Left ventricle myocardium inferior (tissue), 1 donor: ENCODE measurements at places on chromosomes 16 and 17. TPM values are rescaled to one million over a fixed set of nuclear protein-coding genes. Genes with fewer than 3 reads are reported as not detected.

DNA sequence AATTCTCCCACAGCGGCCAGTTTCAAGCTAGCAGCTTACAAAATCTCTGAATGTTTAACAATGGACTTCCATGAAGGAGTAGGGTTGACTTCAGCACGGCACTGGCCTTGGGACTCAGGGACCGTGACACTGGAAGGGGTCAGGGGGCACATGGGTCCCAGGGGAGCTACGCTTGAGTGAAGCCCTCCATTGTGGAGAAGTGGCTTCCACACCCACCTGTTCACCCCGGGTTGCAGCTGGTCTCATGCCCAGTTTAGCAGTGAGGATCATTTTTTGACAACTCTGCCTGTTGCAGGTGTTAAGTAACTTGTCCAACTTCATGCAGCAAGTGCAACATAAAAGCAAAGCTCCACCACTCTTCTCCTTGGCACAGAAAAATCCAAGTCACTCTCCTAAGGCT lies 510.2 kb downstream of the CDH13 start:
- no peak for DNase-seq

- DNase-seq = no peak
These were observed 15.0 kb downstream of the CENPX start for GRCh38 chr17:82007495-82008257.

- no peak for DNase-seq
These were observed 16.7 kb upstream of the TBX21 start for GRCh38 chr17:47716375-47716774.

GRCh38 chr16:77041468-77041867 lies 149.5 kb upstream of the MON1B start:
- no peak for DNase-seq

The REXO5 gene
- total RNA-seq = 5.9 TPM

The TMEM88 gene
- 26.4 TPM for total RNA-seq

The CYGB gene
- 24.1 TPM for total RNA-seq

DNA sequence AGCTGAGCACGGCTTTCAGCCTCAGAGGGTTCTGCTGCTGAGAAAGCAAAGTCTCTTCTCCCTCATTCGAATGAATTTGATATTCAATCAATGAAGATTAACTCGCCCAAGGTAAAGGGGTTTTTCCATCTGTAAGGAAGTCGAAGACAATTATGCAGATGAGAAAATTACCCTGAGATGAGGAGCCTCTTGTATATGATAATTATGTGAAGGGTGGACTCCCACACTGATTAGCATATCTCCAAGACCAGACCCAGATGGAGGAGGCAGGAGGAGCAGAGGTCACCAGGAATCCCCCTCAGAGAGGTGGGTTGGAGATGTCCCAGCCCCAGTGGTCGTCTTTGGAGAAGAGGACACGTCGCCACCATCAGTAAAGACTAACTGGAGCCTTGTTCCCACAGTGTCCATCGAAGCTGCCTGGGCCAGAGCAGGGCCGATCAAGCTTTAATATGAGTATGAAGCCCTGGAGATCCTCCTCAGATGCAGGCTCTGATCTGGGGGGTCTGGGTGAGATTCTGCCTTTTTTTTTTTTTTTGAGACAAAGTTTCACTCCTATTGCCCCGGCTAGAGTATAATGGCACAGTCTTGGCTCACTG lies 61.5 kb upstream of the LHX1 start:
- DNase-seq = no peak
